ENCODE measurements at places on chromosomes 4 and X.
A peak's percentile ranks its signal among the peaks of the same experiment; 100 is the strongest.

GRCh38 chr4:139849219-139849618, 183.6 kb downstream of the MGST2 start:
- DNase-seq, result no peak

GRCh38 chrX:88439935-88440334, 307.1 kb upstream of the CPXCR1 start:
- DNase-seq, result no peak

DNA sequence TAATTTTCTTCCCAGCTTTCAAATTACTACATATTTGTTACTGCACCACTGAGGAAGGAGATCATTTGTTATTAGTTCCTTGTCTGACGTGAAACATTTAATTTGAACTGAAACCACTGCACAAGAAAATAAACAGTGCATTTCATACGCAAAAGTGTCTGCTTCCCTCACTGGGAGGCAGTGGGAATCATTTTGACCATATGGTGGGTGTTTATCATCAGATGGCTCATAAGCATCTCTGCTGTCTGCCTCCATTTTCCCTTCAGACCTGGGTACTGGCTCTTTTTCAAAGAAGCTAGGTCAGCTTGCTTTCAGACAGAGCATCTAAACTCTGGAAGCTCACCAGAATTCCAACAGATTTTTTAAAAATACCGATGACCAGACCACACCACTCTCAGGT, 135.2 kb downstream of the PCDH19 start:
- DNase-seq, result no peak

DNA sequence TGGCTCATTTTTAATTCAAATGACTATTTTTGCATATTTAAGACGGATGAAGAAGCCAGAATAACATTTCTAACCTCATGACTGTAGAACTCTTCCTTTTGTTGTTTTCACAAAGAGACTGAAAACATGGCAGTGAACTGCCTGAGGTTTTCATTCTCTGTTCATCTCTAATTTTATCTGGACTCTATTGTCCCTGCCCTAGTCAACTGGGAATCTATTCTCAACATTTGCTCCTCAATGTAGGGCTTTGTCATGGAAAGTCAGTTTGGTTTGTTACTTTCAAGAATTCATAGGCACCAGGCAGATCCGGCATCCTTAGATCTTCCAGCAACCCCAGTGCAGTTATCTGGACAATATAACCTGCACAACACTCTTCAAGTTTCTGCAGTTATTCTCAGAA, 277.0 kb downstream of the RAPGEF2 start:
- no peak for DNase-seq

GRCh38 chr4:10582059-10582686, 102.4 kb downstream of the CLNK start:
- DNase-seq, result peak; percentile 54

DNA sequence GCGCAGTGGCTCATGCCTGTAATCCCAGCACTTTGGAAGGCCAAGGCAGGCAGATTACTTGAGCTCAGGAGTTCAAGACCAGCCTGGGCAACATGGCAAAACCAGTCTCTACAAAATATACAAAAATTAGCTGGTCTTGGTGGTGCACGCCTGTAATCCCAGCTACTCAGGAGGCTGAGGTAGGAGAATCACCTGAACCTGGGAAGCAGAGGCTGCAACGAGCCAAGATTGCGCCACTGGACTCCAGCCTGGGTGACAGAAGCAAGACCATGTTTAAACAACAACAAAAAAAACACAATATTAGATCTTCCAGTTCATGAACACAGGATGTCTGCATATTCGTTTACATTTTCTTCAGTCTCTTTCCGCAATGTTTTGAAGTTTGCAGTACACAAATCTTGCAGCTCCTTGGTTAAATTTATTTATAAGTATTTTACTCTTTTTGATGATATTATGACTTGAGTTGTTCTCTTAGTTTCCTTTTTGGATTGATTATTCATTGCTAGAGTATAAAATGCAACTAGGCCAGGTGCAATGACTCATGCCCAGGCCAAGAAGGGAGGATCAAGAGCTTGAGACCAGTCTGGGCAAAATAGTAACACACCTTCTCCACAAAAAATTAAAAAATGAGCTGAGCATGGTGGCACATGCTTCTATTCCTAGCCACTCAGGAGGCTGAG, 30.4 kb upstream of the ABCG2 start:
- no peak for DNase-seq

DNA sequence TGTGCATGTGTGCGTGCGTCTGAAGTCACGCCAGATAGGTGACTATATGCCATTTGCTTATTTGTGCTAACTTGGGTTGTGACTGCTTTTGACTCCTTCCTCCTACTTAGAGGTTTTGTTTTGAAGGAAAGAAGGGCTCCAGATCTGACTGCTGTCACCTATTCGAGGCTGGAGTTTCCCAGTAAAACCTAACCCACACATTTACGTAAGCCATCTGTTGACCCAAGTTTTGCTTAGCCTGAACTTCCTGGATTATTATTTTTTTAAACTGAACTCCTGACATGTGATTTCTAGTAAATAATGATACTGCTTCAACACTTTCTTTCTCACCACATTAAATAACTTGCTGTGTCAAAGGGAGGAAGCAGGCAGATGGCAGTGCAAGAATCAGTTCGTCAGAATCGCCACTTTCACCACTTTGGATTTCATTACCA, 41.5 kb downstream of the DTHD1 start:
- DNase-seq, result no peak
